ENCODE measurements at places on chromosomes 1 and 21.

GRCh38 chr1:211386921-211387320, 60.3 kb downstream of the TRAF5 start:
- DNase-seq, result no peak

DNA sequence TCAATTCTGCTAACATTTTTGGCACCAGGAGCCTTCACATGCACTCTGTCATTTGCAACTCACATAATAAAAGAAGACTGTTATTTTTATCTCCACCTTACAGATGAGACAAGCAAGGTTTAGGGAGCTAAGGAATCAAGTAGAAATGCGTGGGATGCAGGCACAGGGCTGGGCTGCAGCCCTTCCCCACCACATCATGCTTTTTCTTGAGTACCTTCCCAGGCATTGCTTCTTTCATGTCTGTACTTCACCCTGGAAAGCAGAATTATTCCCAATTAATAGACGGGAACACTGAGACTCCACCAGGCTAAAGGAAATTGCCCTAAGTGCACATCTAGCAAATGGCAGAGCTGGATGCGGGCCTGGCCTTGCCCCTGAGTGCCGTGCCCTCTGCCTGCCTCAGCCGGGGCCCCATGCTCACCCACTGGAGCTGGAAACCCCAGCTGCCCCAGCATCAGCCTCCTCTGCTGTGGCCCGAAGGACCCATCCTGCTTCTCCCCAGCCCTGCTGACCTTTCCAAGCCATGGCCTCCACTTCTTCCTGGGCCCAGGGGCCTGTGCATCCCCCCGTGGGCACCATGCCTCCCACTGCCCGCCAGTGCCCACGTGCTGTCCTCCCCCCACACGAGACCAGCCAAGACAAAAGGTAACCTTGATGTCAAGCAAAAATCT, 257.5 kb downstream of the TOMM20 start:
- DNase-seq, result no peak

DNA sequence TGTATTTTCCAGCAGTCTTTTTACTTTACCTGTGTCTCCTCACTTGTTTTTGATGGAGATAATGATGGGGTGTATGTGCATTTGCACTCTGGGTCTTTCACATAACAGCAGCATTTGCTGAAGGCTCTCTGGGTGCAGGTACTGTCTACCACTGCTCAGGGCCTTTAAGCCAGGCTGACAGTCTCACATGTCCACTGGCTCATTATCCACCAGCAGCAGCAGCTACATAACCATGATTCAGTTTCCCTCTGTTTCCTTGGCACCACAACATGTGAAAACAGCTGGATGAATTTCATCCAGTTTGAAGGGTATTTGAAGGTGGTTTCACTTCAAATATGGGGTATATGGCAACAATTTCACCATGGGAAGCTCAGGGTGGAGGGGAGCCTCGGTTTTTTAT, 41.2 kb upstream of the ROR1 start:
- no peak for DNase-seq

GRCh38 chr1:150548632-150549495, at the start of gene ADAMTSL4:
Gene ADAMTSL4, plus strand, starts transcription at chr1:150549408. Its CDS starts 2,881 bp downstream, at chr1:150552289.
- peak; percentile 33 for DNase-seq

DNA sequence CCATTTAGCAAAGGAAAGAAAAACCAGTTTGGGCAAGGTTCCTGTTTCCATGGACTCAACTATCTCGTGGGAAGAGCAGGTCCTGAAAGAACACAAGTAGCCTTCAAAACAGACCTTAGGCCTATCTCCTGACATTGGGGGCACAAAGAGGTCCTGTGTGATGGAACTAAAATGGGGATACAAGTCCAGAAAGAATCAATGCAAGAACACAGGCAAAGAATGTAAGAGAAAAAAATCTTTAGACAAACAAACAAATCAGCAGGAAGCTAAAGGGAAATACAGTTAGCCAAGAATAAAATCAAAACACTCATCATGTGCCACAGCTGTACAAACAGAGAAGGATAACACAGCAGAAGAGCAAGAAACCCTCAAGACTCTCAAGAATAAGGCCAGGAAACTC, 28.2 kb downstream of the SLC30A10 start:
- no peak for DNase-seq

GRCh38 chr1:39262802-39263201, 58.3 kb downstream of the MACF1 start:
- no peak for DNase-seq

- no peak for DNase-seq
Measured at GRCh38 chr21:26408511-26408910, 164.6 kb downstream of the CYYR1 start.

DNA sequence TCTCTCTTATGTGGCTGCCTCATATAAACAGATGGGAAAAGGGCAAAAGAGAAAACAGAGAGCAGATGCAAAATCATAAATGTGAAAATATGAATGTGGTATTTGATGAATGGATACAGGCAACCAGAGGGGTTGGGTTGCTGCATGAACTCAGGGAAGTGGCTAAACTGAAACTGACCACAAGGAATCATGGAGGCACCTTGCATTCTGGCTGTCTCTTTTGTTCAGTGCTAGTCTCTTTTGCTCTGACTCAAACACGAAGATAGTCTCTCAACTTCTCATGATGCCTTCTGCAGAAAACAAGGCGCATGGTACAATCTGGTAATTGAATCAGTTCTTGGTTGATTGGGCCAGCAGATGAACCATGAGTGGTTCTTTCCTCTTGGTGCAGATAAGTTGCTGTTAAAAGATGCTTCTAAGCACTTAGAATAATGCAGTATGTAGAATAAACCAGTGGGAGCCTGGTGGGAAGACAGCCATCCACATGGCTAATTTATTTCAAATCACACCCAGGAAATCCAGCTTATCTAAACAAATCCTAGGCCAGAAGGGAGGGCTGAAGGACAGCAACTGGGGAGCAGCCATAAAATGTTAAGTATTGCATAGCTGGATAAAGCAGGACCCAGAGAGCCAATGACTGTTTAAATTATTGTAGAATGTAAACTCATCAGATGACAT, 64.2 kb downstream of the HLX start:
- no peak for DNase-seq

GRCh38 chr1:231774719-231775335, 148.2 kb downstream of the DISC1 start:
- no peak for DNase-seq

DNA sequence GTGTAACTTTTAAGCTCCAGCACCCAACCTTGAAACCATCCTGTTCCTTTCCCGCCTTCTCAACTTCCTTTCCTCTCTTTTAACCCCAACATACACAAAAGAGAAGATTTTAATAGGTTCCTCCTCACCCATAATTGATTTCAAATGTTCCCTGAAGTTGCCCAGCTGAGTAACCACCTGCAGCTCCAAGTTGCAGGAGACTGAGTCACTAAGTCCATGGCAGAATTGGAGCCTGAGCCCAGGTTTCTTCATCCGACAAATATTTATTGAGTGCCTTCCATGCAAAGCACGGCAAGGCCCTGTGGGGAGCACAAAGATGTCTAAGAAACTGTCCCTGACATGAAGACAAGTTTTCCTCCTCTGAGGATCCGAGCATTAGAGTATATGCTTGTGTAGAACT, 97.7 kb downstream of the PAPPA2 start:
- no peak for DNase-seq

DNA sequence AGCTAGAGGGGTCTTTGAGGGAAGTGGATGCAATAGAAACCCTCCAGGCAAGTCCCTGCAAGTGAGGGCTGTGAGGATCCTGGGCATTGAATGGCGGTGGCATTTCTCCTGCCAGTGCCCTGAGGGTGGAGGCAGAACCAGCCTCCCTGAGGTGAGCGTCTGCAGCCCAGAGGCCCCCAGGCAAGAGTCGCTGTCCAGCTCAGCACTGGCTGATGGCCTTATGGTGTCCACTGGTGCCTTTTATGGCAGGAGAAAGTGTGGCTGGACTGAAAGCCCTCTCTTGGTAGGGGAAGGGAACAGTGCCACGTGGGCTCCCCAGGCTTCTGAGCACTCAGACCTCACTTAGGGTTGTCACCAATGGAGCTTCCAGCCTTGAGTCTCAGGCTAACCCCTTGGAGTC, 77.3 kb downstream of the SH3BGR start:
- DNase-seq, result no peak

DNA sequence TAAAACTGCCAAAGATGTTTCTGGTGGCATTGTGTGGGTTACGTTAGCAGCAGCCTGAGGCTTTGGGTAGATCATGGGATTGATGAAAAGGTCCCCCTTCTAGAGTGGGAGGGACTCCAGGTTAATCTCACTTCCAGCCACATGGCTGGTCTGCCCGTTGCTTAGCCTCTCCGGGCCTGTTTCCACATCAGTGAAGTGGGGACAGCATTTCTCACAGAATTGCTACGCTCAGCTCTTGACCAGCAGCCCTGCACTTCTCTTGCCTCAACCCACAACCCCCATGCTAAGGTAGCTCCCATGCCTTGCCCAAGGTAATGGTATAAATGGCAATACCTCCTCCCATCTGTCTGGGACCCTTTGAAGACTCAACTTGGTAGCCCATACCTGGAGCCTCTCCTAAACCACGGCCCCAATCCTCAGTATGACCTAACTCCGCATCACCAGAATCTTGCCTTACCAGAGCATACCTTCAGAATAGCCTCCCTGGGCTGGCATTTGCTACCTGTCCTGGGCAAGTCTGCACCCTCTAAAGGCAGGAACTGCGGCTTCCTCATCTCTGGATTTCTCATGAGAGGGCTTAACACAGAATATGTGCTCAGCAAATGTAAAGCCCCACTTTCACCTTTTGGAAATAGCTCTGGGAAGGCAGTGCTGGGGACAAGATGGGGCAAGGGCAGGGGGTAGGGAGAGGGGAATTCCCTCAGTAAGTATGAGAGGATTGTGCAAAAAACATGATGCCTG, 10.9 kb upstream of the GUCA2A start:
- DNase-seq, result no peak

GRCh38 chr1:151547900-151548230, 7.8 kb downstream of the TUFT1 start:
- no peak for DNase-seq

DNA sequence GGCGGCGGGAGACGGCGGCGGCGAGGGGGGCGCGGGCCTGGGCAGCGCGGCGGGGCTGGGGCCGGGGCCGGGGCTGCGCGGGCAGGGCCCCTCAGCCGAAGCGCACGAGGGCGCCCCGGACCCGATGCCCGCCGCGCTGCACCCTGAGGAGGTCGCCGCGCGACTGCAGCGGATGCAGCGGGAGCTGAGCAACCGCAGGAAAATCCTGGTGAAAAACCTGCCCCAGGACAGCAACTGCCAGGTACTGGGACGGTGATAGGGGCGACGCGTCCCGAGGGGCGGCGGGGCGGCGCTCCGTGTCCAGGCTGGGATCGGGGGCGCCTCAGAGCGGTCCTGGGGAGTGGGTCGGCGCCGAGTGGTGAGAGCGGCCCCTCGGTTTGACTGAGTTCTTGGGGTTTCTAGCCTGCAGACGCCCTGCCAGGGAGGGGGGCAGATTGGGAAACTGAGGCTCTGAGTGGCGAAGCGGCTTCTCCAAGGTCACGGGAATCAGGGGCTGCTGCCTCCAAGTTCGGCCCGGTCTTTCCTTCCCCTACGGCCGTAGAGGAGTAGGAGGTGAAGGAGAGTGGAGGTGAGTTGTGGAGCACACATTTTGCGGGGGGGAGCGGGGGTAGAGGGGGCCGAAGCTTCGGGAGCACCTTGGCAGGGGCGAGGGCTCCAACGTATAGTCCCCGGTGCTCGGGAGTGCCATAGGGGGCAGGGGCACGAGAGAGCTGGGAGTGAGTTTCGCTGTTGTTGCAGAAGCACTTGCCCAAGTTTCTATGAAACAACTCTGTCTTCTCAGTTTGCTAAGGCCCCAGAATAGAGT, 508 bp downstream of the RAVER2 start:
- peak; percentile 47 for DNase-seq

GRCh38 chr1:157862114-157863070, 20.8 kb upstream of the CD5L start:
- DNase-seq, result no peak

DNA sequence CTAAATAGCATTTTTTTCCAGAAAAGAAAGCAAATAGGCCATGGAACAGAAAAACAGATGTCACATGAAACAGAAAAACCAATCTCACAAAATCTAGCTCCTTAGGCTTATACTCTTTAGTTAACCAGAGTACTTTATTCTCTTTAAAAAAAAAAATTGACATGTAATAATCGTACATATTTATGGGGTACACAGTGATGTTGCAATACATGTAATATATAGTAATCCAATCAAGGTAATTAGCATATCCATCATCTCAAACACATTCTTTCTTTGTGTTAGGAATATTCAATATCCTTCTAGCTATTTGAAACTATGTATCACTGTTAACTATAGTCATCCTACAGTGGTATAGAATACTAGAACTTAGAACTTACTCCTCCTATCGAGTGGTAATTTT, 20.1 kb downstream of the LBR start:
- DNase-seq, result no peak

- no peak for DNase-seq
Measured at GRCh38 chr1:15001317-15001915, 152.1 kb upstream of the TMEM51 start.

DNA sequence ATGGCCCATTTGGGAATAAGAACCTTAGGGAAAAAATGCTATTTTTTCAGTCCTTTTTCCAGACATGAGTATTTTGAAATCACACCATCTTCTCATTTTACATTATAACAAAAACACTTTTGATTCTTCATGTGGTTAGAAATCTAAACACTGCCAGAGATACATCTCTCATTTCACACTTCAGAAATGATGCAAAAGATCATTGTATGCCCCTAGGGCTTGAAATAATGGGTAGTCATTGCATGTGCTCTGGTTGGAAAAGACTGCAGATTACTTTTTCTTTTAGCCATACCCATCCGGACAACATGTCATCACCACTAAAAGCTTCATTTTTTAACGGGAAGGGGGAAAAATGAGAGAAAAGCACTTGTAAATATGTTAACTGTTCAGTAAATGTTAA, 1152.2 kb upstream of the ADGRL4 start:
- no peak for DNase-seq

DNA sequence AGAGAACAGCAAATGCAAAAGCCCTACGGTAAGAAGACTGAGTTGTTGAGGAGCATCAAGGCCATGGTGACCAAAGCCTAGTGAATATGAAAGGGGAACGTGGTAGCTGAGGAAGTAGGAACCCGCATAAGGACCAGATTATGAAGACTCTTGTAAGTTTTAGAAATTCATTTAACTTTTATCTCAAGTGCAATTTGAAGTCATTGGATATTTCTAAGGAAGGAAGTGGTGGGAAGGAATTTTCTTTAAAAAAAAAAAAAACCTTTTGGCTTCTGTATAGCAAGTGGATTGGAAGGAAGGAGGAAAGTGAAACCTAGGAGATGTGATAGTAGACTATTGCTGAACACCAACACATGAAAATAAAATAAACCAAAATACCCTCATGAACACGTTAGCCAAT, 119.0 kb downstream of the TNFSF18 start:
- no peak for DNase-seq

DNA sequence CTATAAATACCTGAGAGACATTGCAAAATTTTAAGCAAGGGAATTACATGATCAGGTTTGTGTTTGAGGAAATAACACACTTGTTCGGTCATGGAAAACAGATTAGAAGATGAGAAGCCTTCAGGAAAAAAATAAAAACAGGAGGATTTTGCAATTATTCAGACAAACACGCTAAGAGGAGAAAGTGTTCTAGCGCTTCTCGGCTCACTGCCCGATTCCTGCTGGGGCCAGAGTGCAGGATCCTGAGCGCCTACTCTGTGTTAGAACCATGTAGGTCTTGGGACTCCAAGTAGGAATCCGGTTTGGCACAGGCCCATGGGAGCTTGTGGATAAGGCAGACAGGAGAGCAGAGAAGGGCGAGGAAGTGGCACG, 8.1 kb upstream of the PRELP start:
- DNase-seq, result no peak

- DNase-seq, result no peak
Measured at GRCh38 chr1:39063191-39063590, 37.0 kb downstream of the NDUFS5 start.

GRCh38 chr1:201557572-201557958, 18.6 kb downstream of the NAV1 start:
- peak; percentile 36 for DNase-seq

GRCh38 chr1:151827853-151828252, 3.7 kb downstream of the RORC start:
- no peak for DNase-seq

Measured in NCI-H1105 treated with DMSO at 0.1 percent for 48 hours (cell line).